Activated T-cell treated with anti-CD3 and anti-CD28 coated beads for 24 hours (primary cell): ENCODE measurements at places on chromosomes 6 and 20.

GRCh38 chr6:106883808-106884262 is 90.7 kb downstream of the CD24 start:
- DNase-seq: no peak

DNA sequence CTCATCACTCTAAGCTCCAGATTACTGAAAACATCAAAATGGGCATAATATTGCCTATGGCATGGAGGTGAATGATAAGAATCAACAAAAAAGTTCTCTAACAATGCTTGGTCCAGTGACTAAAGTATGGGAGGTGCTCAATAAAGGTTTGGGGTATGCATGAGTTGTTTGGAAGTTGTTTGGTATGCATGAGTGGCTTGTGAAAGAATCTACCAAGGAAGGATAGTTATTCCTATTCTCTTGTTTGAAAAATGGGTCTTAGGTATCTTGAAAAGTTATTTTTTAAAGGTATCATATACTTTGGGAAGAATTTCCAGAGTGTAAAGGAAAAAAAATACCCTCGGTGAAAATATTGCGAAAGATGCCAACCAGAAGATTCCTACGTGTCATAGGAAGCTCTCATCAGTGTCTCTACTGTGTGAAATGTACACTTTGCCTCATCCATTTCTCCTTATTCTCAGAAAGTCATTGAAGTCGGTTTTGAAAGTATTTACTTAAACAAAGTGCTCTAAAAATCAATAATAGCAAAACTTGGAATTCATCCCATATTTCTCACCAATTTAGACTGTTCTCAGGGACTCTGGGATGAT is 449.8 kb downstream of the ADGRB3 start:
- no peak for DNase-seq

DNA sequence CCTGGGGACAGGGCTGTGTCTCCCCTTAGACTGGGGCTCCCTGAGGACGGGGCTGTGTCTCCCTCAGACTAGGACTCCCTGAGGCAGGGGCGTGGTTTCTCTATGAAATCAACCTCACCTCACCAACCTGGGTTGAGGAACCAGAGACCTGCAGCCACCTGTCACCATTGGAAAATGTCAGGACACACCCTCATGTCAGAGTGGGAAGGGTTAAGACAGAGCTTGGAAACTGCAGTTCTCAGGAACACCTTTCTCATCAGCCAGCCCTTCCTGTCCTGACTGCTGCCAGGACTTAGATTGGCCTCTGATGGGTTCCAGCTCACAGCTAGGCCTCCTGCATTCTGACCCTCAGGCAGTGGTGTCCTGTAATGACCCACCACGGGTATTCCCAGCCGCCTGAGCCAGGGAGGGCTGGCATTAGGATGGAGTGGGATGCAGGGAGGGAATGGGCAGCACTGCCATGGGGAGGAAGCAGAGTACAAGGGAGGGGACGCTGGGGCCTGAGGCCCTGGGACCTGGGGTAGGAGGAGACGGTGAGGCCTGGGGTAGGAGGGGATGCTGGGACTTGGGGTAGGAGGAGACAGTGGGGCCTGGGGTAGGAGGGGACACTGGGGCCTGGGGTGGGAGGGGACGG is 76.3 kb downstream of the MRPL14 start:
- DNase-seq: no peak

- no peak for DNase-seq
Measured at GRCh38 chr6:110255211-110255750, 75.1 kb downstream of the CDC40 start.

DNA sequence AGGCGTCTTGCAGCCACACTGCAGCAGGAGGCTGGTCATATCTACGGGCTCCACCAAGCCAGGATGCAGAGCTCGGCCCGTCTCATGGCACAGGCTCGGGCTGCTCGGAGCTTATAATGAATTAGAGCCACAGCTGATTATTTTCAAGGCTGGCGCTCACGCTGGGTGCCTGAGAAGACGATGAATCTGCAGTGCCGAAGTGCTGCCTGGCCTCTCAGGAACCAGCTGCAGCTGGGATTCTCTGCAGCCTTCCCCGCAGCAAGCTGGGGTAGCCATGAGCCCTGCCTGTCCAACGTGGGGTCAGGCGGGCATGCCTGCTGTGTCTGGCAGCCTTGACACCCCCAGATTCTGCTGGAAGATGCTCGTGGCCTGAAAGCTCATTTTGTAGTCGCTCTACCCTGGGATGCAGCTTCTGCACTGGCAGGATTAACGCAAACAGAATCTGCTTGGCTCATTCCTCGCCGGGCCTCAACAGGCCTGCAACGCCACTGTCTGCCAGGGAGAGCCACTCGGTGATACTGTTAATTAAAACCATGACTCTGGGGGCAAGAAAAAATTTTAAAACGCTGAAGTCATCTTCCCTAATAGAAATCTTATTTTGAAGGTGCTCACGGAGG is 104.3 kb downstream of the CDH26 start:
- no peak for DNase-seq

DNA sequence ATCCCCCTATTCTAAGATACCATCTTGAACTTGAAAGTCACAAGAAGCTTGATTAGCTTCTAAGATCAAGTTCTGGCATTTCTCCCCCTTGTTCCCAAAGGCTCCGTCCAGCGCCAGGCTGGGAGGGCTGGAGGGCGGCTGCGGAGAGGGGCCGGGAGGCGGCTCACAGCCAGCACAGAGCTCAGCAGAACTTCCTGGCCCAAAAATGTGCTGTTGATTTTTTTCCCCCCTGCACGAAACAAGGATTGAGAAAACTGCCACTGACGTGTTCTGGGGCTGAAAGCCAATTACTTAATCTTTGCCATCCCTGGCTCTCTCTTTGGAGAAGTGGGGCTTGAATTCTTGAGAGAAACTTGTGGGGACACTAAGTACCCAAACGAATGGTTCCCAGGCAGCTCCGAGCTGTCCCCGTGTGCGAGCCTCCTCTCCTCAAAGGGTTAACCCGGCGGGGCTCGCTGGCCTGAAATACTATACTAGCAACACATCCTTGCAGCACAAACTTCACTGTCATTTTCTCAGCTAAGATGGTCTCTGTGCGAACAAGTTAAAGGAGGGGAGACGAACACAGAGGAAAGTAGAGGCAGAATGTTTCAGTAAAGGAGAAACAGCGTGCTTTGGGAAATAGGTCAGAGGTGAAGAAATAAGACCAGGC is 452 bp downstream of the TRAF3IP2 start:
- peak; percentile 5 for DNase-seq

DNA sequence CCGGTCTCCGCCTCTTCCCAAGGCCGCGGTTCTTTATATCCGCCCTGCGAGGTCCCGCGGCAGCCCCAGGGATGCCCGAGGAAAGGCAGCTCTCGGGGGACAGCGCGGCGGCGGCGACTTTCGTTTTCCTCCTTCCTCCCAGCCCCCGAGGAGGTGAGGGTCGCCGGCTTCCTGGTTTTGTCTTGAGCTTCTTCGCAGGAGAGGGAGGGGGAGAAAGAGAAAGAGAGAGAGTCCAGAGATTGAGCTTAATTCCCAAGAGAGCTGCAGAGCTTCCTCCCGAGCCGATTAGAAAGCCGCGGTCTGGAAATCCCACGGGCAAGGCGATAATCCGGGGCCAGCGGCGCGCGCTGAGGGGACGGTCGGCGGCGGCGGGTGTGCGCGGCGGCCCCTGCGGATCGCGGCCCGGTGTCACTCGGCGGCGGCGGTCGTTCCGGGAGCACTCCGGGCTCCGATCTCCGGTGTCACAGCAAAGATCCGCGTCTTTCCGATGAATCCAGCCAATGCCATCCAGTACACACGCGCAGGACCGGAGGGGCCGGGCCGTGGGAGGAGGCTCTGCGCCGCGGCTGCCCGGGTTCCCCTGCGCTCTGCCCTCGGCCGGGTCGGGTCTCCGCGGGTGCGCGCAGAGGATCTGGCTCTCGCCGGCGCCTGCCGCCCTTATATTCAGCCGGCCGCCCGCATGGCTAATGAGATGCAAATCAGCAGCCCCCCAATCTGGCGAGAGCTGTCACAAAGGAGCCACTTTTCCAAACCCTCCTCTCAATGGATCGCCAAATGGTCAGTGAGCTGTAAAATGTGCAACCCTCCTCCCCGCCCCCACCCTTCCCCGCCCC is at the start of gene DLL1:
DLL1 (minus strand) TSS at position 783 of the 833 bp plus-strand sequence. CDS start 939 bp downstream, outside the sequence.
- no peak for DNase-seq

DNA sequence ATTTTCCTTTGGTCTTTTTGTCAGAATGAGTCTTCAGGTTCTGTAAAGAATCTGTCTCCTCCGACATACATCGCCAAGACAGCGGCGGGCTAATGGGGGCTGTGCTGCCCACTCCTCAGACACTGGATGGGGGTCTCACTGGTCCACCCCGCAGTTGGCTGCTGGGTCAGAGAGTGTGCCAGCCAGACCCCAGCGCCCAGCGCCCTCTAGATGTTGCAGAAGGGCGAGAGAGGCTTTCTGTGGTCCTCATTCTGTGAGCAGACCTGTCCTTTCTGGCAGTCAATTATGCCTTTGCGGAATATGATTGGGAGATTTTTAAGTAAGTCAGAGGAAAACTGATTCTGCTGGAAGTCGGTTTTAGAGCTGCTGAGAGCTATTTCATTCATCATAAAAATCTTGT is 7.8 kb upstream of the CCR6 start:
- no peak for DNase-seq
